ENCODE measurements at places on chromosomes 12 and 14.
A peak's percentile ranks its signal among the peaks of the same experiment; 100 is the strongest.

DNA sequence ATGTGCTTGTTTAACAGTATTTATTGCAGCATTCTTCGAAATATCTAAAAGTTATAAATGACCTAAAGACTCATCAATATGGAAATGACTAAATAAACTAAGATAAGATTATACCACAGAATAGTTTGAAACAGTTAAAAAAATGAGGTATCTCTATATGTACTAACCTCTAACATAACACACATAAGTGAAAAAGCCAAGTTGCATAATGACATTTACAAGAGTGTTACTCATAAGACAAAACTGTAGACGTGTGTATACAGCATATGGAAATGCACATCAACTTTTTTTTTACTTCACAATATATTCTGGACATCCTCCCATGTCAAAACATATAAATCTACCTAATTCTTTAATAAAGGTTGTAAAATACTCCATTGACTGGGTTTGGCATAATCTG lies 22.8 kb downstream of the CPM start:
- peaks cover 17% of the 10 kb centered on the region for H3K4me1 ChIP-seq
- no peak for DNase-seq
- no peak overlapping the region for H3K4me3 ChIP-seq

- H3K4me1 ChIP-seq = peaks cover 5% of the 10 kb centered on the region
- H3K4me3 ChIP-seq = no peak overlapping the region
- peaks cover 100% of the 10 kb centered on the region for H3K36me3 ChIP-seq
Measured at GRCh38 chr12:115983226-115983798, 294.2 kb downstream of the MED13L start.

- H3K4me3 ChIP-seq = no peak overlapping the region
- H3K27me3 ChIP-seq = no peaks in the 10 kb centered on the region
- peaks cover 6% of the 10 kb centered on the region for H3K4me1 ChIP-seq
Measured at GRCh38 chr14:20811986-20812975, 9.6 kb upstream of the RNASE1 start.

DNA sequence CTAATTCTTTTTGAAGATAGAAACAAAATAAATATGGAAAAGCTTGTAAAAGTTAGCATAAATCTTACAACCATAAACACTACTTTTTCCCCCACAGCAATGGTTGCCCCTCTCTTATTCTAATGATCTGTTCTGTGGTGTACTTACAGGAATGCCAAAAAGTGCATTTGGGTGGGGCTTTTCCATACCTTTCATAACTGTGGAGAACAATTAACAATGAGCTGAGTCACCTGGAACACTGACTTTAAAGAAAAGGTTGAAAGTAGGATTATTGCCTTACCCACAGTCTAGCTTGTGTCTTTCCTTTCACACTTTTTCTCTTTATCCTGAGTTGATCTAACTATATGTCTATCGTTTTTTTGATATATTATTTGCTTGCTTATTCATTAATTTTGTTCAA lies 86.9 kb downstream of the TPH2 start:
- no peaks in the 10 kb centered on the region for H3K27me3 ChIP-seq

GRCh38 chr12:130838284-130838950 lies 633 bp downstream of the STX2 start:
- no peaks in the 10 kb centered on the region for H3K27me3 ChIP-seq
- peak overlapping the region; percentile 79 for H3K27ac ChIP-seq
- H3K4me1 ChIP-seq = peaks cover 27% of the 10 kb centered on the region
- DNase-seq = peak; percentile 62
- no peaks in the 10 kb centered on the region for H3K36me3 ChIP-seq

- no peaks in the 10 kb centered on the region for H3K4me1 ChIP-seq
- H3K36me3 ChIP-seq = peaks cover 23% of the 10 kb centered on the region
- H3K27me3 ChIP-seq = no peaks in the 10 kb centered on the region
- H3K27ac ChIP-seq = no peak overlapping the region
- no peak for DNase-seq
Measured at GRCh38 chr14:55688566-55688965, 108.6 kb downstream of the KTN1 start.

DNA sequence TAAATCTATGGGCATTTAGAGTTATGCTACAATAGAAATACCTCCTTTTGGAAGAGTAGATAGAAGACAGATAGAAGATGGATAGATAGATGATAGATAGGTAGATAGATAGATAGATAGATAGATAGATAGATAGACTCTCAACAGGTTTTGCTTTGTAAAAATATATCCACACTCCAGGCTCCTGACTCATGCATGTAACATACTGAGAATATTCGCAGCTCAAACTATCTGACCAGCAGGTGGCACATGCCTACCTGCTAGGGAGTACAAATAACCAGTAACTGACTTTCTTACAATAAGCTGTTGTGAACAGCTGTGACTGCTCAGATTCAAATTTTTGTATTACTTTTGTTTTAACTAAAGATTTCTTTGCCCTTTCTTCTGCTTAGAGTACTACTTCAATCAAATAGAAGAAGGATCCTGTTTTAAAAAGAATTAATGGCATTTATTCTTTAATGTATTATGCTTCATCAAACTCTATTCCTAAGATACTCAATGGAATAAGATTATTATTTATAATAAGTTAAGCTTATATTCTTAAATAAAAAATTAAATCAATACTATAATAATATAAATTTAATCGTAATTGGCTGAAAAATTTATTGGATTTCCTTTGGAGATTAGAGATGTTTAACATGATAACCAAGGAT lies 15.8 kb upstream of the CPNE8 start:
- H3K27ac ChIP-seq = no peak overlapping the region
- H3K27me3 ChIP-seq = no peaks in the 10 kb centered on the region
- H3K4me3 ChIP-seq = no peak overlapping the region

DNA sequence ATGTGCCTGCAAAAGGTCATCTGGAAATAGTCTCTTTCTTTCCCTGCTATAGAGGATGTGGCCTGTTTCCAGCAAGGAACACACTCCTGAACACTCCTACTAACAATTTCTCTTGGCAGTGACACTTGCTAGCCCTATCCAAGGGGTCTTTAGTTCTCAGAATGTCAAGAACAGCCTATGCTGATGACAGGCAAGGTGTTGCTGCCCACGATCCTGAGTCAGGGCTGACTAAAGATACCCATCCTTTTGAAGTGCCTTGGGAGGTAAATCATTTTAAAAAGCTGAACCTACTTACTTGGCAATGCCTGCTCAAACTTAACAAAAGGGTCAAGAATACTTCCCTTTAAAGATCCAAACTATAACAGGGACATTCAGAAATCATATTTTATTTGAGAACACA lies 1146.4 kb downstream of the VRK1 start:
- H3K27me3 ChIP-seq = no peaks in the 10 kb centered on the region
- no peak overlapping the region for H3K4me3 ChIP-seq
- H3K36me3 ChIP-seq = no peaks in the 10 kb centered on the region
- no peaks in the 10 kb centered on the region for H3K4me1 ChIP-seq
- H3K27ac ChIP-seq = no peak overlapping the region

- H3K27me3 ChIP-seq = no peaks in the 10 kb centered on the region
- H3K4me3 ChIP-seq = no peak overlapping the region
- H3K36me3 ChIP-seq = no peaks in the 10 kb centered on the region
- no peak for DNase-seq
- no peaks in the 10 kb centered on the region for H3K4me1 ChIP-seq
- no peak overlapping the region for H3K27ac ChIP-seq
Measured at GRCh38 chr14:47427629-47428028, 247.8 kb downstream of the MDGA2 start.

GRCh38 chr12:19244312-19244711 lies 114.8 kb downstream of the PLEKHA5 start:
- H3K27ac ChIP-seq = no peak overlapping the region
- no peak for DNase-seq
- H3K27me3 ChIP-seq = no peaks in the 10 kb centered on the region
- H3K4me1 ChIP-seq = no peaks in the 10 kb centered on the region

DNA sequence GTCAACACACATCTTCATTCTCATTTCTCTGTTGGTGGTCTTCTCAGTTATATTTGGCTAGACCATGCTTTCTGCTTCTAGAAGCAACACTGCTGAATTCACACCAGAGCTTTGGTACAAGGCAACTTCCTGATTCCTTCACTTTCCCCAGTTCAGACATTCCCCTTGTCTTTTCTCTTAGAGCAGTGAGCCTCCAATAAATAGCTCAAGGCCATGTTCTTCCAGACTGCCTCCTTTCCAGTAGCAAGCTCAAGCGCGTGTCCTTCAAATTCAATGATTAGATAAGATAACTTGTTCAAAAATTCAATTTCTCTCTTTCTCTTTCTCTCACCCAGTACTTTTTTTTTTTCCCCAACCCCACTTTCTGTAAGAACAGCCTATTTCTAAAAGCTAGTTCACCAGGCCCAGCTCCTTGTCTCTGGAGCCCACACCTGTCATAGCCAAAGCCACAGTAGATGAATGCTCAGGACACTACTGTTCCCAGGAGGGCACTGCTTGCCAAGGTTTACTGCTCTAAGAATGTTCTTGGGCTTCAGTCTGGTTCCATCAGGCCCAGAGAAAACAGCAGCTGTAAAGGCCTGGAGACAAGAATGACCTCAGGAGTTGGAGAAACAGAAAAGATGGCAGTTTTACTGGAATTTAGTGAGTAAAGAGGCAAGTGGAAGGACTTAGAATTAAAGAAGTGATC lies 17.7 kb downstream of the TBK1 start:
- no peak overlapping the region for H3K27ac ChIP-seq
- peaks cover 96% of the 10 kb centered on the region for H3K36me3 ChIP-seq
- no peak for DNase-seq
- no peak overlapping the region for H3K4me3 ChIP-seq
- H3K27me3 ChIP-seq = no peaks in the 10 kb centered on the region

DNA sequence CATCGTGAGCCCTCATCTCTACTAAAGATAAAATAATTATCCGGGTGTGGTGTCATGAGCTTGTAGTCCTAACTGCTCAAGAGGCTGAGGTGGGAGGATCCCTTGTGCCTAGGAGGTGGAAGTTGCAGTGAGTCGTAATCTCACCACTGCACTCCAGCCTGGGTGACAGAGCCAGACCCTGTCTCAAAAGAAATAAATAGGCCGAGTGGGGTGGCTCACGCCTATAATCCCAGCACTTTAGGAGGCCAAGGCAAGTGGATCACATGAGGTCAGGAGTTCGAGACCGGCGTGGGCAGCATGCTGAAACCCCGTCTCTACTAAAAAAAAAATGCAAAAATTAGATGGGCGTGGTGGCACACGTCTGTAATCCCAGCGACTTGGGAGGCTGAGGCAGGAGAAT lies 70.9 kb downstream of the RESF1 start:
- H3K36me3 ChIP-seq = no peaks in the 10 kb centered on the region
- no peak overlapping the region for H3K4me3 ChIP-seq
- no peak for DNase-seq
- no peaks in the 10 kb centered on the region for H3K27me3 ChIP-seq
- no peak overlapping the region for H3K27ac ChIP-seq

- no peaks in the 10 kb centered on the region for H3K4me1 ChIP-seq
Measured at GRCh38 chr12:20404576-20405346, 36.4 kb downstream of the PDE3A start.

- no peaks in the 10 kb centered on the region for H3K27me3 ChIP-seq
- H3K4me1 ChIP-seq = peaks cover 78% of the 10 kb centered on the region
- peak overlapping the region; percentile 94 for H3K27ac ChIP-seq
Measured at GRCh38 chr14:77043984-77044485, 15.5 kb upstream of the IRF2BPL start.

DNA sequence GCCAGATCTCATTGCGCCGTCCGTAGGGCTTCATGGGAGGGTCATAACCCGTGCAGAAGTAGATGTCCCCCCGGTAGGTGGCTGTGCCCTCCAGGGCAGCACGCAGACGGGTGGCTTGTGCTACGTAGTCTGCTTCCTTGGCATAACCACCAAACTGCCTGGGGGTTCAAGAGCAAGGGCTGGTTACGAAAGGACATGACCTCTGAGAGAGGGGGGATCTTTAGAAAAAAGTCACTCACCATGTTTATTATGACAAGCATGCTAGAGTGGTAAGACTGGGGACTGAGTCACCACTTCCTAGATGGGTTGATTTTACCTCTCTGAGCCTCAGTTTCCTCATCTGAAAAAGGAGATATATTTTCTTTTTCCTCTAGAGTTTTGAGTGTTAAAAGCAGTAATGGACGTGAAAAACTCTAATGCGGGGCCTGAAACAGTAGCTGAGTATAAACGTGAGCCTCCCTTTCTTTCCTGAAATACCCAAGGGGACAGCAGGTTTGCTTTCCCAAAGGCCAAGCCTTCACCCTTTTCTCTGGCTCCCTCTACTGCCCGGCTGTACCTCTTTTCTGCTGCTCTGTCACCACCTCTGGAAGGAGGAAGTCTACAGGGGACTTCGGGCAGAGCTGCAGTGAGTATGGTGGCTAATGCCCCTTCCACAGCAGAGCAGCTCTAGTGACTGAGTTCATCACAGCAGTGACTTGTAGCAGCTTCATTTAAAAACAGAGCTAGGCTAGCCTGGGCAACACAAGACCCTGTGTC lies 23.5 kb upstream of the GPRC5D start:
- H3K4me1 ChIP-seq = peaks cover 7% of the 10 kb centered on the region
- H3K27me3 ChIP-seq = no peaks in the 10 kb centered on the region
- peak overlapping the region; percentile 9 for H3K27ac ChIP-seq
- peaks cover 73% of the 10 kb centered on the region for H3K36me3 ChIP-seq

DNA sequence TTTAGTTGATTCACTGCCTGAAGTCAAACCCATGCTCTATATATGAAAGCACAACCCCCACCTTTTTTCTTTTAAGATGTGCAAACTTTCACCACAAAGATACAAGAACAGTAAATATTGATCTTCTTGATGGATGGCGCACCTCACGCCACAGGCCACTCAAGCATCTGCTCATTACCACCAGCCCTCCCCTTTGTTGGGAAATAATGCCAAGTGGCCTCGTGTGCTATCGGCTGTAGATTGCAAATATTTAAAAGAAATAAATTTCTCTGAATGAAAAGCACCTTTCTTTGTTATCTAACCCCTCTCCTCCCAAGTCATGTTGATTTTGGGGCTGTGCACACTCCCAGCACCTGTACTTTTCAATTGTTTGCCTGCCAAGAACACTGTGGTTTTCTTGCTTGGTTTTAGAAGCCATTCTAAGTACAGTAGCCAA lies 122.7 kb downstream of the C12orf42 start:
- no peak overlapping the region for H3K4me3 ChIP-seq
- H3K4me1 ChIP-seq = no peaks in the 10 kb centered on the region
- DNase-seq = peak; percentile 49
- H3K27ac ChIP-seq = no peak overlapping the region

DNA sequence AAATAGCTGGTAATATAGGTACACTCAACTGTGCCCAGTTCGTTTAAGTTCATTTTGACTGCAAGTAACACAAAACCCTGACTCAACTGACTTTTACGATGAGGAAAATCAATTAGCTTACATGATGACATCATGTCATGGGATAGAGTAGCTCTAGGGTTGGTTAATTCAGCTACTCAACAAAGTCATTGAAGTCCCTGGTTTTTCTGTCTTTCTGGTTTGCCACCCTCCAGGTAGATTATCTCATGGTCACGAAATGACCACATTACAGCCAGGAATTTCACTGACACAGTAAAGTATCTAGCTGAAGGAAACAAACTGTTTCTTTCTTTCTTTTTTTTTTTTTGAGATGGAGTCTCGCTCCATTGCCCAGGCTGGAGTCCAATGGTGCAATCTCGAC lies 68.5 kb upstream of the FUT8 start:
- DNase-seq = no peak
- peaks cover 6% of the 10 kb centered on the region for H3K4me1 ChIP-seq
- no peaks in the 10 kb centered on the region for H3K36me3 ChIP-seq
- no peaks in the 10 kb centered on the region for H3K27me3 ChIP-seq
